ENCODE measurements at places on chromosomes 16 and 17.
A peak's percentile ranks its signal among the peaks of the same experiment; 100 is the strongest.

DNA sequence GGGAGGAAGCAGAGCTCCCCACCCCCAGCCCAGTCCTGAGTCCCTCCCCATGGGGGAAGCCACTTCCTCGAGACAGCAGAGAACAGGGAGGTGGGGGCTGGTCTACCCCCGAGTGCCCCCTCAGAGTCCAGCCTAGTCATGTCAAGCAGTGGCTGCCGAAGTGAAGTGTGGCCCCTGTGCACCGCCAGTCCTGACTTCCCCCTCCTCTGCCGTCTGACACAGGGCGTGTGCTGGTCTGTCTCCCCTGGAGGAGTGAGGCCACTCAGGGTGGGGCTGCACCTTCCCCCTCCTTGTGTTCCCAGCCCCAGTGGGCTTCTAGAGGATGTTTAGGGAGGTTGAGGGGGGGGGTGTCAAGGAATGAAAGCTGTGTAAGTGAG lies 46.9 kb downstream of the MRC2 start:
- DNase-seq, result no peak

DNA sequence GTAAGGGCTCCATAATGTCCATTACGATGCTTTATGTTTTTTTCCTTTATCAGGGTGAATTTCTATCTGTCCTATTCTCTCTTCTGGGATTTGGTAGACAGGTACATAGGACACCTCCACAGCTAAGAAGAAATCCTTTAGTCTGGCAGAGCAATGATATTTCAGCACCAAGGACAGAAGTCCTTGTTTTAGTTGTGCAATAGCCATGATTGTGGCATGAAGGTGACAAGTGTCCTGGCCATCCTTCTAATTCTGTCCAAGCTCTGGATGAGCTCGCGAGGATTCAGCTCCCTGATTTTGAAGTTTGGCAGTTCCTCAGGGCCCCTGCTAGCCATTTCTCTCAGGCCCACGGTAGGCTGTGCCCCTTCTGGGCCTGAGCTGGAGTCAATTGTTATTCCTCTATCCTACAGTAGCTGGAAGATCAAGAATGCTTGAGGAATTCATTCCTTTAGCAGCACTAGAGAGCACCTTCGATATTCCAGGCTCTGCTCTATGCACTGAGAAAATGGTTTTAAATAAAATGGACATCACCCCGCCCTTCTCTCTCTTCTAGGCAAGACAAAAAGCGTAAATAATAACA lies 320.8 kb downstream of the XYLT1 start:
- peak; percentile 7 for DNase-seq

DNA sequence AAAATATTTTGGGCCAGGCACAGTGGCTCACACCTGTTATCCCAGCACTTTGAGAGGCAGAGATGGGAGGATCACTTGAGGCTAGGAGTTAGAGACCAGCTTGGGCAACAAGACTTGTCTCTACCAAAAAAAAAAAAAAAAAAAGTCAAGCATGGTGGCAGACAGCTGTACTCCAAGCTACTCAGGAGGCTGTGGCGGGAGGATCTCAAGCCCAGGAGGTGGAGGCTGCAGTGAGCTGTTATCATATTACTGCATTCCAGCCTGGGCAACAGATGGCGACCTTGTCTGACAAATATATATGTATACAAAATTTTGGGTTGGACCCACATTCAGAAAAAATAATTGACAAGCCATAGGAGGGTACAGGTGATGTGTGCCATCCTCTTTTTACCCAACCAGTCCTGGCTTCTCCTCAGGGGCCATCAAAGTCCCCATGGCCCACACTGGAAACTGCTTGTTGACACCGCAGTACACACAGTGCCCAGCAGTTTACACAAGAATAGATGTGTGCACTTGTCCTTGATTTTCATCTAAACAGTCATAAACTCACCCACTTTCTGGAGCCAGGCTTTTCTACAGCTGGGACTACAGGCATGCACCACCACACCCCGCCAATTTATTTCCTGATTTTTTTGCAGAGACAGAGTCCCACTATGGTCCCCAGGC lies 1.7 kb downstream of the CES2 start:
- no peak for DNase-seq

DNA sequence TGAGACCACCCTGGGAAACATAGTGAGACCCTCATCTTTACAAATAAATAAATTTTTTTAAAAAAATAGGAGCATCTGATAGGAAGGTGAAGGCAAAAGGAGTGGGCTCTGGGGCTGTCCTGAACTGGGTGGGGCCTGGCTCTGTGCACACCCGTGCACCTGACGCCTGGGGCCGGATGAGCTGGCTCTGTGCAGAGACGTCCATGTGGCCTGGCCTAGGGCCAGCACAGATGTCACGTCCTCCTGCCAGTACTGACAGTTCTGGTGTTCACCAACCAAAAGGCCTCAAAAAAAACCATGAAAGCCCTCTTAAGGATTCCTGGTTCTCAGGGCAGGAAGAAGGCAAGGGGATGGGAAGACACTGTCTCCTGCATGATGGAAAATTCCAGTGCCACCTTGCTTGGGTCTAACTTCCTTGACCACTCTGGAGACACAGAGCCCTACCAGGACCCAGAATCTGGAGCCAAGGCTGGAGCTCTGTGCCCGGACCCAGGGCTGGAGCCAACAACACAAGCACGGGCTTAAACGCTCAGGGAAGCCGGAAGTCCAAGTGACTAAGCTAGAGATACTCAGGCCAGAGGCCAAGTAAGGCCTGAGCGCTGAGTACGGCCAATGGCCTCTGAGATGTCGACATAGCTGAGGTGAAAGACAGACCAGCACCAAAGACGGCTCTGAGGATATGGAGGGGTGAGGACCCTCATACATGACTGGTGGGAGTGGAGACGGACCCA lies 32.9 kb downstream of the COPRS start:
- DNase-seq, result peak; percentile 17

DNA sequence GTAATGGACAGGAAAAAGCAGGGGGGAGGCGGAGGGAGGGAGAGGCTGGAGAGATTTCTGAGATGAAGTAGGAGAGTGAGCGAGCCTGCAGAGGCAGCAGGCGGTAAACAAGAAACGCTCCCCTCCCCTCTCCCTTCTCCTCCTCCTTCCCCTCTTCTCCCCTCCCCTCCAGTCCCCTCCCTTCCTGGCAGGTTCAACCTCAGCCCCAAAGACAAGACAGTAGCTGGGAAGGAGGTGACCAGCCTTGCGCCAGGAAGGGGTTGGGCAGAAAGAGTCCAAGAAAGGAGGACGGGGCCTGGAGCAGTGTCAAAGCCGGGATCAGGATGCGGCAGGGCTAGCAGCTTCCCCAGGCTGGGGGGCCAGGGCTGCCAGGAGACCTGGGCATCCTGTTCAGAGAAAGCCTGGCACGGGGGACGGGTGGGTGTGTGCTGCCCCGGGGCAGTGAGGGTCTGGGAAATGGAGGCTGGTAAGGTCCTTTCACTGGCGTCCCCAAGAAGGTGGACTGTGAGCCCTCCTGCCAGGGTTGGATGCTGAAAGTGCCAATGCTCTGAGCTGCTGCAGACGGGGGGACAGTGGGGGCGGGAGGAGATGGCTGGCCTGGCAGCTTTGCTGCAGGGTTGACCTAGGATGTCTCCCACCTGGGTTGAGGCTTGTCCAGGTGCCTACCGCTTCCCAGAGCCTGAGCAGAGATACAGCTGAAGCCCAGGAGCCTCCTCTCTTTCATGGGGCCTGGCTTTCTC lies 261.6 kb upstream of the TNRC6C start:
- no peak for DNase-seq

Measured in fibroblast of skin of back (primary cell).